Transverse colon (tissue), 4 donors: ENCODE measurements at places on chromosomes 12 and 14. TPM values are rescaled to one million over a fixed set of nuclear protein-coding genes. Genes with fewer than 3 reads are reported as not detected.

Gene RNASE1
- 235 TPM for total RNA-seq

DNA sequence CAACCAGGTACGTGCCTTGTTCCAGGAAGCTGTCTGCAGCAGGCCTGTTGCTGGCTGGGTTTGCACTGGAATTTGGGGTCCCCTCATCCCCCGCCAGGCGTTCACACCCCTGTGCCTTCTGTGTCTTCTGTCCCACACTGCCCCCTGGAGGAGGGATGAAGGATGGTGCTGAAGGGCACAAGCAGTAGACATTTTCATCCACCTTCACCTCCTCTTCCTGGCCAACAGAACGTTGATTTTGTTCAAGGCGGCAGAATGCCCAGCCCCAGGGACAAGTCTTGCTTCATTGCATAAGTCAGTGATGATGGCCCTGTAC lies 122.1 kb downstream of the CALM1 start:
- DNase-seq = peak; percentile 54
- no peaks in the 10 kb centered on the region for H3K27me3 ChIP-seq
- peaks cover 70% of the 10 kb centered on the region for H3K4me1 ChIP-seq
- no peaks in the 10 kb centered on the region for H3K36me3 ChIP-seq

DNA sequence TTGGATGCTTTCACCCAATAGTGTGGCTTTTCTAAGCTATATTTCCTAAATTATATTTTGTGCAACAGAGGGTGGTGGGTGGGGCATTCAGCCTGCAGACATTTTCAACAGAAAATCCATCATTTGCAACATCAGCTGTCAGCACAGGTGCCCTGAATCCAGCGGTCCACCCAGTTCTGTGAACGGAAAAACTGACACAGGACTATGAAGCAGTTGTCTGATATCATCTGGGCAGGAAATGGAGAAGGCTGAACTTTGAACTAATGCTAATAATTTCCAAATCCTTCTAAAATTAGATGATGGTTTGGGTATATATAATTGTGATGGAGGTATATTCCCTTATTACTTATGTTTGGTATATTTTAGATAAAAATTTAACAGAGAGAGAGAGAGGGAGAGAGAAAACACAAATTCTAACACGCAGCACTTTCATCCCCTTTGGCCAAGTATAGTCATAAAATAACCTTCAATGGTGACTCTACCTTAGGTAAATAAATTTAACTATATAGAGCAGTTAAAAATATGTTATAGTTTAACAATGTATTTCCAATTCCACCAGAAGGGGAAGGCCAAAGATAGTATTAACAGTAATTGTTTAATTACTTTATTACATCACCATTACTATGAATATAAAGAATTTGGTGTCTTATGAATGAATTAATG lies 58.3 kb upstream of the PTPRB start:
- H3K27me3 ChIP-seq = no peaks in the 10 kb centered on the region
- H3K4me1 ChIP-seq = no peaks in the 10 kb centered on the region
- H3K4me3 ChIP-seq = no peak overlapping the region
- DNase-seq = no peak

DNA sequence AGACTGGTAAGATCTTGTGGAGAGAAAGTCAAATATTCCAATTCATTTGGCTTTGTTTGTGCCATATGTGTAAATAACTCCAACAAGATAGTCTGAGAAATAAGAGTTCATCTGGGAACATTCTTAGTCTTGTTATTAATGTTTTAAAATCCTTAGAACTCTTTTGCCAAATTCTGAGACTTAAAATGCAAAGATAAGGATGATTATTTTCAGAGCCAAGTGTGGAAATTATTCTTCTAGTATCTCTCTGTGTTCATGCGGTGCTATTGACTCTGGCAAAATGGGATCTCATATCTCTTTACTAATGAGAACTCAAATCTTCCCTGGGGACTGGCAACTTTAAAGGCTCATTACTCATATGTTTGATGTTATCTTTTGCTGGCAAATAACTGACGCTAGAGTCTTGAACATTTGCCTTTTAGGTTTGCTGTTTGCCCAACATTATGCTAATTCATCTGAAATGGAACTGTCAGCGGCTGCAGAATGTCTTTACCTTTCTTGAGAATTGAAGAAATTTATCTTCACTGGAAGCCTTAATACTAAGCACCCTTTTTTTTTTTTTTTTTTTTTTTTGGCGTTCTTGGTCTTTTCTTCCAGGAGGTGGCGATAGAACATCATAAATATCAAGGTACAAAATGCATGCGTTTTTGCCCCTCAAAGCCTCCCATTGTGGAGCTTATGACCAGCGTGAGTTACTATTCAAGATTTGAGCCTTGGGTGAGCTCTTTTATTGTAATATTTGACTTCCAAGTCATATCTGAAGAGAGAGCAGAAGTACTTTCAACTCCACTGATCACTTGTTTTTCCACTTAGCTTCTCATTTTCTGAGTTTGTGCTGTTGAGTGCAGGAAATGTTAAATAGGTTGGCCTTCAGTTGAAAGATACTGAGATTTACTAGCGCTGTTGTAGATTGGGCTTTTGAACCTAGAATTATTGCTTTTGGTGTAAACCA lies 86.5 kb downstream of the CAND1 start:
- H3K27ac ChIP-seq = no peak overlapping the region
- no peak for DNase-seq
- H3K4me3 ChIP-seq = no peak overlapping the region
- no peaks in the 10 kb centered on the region for H3K36me3 ChIP-seq

DNA sequence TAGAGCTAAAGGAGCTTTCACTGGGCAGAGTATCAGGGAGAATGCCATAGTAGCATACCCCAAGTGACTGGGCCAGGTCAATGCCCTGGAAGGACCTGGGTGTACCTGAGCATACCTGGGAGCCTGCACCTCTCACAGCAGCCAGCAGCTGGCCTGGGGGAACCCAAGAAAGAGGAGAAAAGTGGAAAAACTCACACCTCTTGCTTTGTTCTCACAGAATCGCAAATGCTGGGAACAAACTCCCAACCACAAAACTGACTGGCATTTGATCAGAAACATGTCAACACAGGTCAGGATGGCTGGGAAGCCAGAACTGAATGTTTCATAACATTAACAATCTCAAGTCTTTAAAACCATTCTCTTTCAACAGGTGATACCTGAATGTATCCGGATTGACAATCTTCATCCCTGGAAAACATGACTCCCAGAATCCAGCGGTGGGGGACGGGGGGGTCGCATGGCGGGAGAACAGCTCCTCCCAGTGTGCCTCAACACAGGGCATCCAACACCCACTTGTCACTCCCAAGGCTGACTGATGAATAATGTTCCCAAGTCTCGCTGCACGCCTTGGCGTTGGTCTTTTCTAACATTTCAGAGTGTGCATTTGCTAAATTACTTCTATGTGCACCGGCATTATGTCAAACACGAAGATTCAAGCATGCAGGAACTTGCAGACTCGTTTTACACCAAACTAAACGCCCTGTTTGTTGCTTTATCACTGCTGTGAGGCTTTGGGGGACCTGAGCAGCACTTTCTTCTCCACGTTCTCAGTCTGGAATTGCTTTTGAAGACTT lies 7.9 kb downstream of the FOXN3 start:
- H3K4me3 ChIP-seq = no peak overlapping the region
- peaks cover 11% of the 10 kb centered on the region for H3K36me3 ChIP-seq
- H3K27me3 ChIP-seq = no peaks in the 10 kb centered on the region
